ENCODE measurements at places on chromosomes 13 and 19.

- DNase-seq: no peak
Measured at GRCh38 chr13:43077046-43077445, 53.7 kb downstream of the DNAJC15 start.

DNA sequence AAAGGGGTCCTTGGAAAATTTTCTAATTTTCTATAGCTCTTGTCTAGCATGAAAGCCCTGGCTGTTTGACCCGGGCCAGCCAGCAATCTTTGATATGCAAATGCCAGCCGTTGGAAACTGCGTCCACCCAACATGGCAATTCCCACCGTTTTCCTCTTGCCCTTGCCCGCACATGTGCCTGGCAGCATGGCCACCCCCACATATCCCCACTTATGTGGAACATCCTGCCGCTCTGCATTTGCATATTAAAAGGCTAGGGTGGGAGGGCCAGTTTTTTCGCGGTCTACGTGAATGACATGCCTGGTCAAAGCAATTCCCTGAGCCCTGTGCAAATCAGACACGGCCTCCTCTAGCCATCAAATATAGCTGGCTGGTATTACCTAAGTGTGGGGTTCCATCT lies 110.3 kb upstream of the TDRD3 start:
- DNase-seq: peak; percentile 36

- no peak for DNase-seq
Measured at GRCh38 chr19:38513762-38514167, 80.3 kb downstream of the RYR1 start.

- DNase-seq: no peak
Measured at GRCh38 chr13:25743421-25743820, 308.4 kb downstream of the SHISA2 start.

DNA sequence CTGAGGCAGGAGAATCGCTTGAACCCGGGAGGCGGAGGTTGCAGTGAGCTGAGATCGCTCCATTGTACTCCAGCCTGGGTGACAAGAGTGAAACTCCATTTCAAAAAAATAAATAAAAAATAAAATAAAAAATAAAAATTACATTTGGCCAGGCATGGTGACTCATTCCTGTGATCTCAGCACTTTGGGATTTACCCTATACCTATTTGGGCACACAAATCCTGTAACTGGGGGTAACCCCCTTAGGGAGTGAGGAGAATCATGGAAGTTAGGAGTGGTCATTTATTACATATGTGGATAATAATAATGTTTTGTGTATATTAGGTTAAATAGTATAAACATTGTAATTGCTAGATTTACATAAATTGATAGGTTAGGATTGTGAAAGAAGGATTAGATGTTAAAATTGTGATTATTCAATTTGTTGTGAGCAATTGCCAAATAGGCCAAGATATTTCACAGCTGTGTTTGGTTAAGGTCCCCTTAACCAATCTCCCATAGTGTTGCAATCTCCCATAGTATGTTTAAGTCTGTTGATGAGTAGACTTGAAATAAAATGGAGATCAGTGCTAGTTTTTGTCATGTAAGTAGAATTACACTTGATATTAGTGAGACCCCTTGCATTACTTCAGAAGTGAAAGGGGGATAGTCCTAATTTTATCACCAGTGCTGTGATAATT lies 30.7 kb downstream of the ZNF844 start:
- DNase-seq: no peak
